ENCODE measurements at places on chromosomes 4 and X.

DNA sequence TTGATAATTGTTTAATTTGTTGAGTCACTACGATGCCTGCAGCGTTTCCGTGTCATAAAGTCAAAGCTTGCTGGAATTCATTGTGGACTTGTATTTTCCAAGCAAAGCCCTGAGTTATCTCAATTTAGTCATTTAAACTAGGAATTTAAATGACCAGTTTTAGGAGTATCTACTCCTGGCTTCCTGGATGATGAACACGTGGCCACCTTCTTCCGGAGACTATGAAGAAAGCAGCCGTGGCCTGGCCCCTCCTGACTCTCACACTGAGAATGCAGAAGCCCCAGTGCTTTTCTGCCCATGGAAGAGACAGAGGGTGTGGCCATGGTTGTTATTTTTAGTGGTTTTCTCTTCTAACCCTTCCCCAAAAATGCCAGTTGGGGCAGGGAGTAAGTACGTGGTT lies 250.7 kb upstream of the GATB start:
- DNase-seq, result no peak

- DNase-seq, result no peak
Measured at GRCh38 chr4:127188847-127189246, 443.9 kb upstream of the INTU start.

DNA sequence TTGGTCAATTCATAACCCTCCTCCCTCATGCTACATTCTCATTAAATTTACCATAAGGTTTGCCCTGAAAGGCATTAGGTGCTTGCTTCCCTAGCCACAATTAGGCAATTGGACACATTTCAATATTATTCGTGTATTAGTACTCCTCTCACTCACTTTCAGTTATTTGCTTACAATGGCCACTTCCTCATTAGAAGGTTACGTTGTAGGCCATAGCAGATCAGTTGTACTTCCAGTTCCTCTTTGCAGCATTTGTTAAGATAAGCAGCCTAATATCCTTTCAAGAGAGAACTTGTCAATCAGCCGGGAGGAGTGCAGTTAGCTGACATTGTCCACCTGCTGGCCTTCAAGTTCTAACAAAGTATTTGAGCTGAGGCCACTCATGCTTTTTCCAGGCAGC lies 1017.2 kb downstream of the PCDH7 start:
- DNase-seq, result no peak

GRCh38 chr4:40686081-40686913 lies 56.6 kb upstream of the RBM47 start:
- DNase-seq, result no peak

- no peak for DNase-seq
Measured at GRCh38 chr4:113998079-113998478, 18.6 kb upstream of the ARSJ start.

- DNase-seq, result no peak
Measured at GRCh38 chr4:125111323-125111722, 203.4 kb upstream of the FAT4 start.

GRCh38 chr4:14880805-14881204 lies 121.5 kb upstream of the CPEB2 start:
- DNase-seq, result no peak

DNA sequence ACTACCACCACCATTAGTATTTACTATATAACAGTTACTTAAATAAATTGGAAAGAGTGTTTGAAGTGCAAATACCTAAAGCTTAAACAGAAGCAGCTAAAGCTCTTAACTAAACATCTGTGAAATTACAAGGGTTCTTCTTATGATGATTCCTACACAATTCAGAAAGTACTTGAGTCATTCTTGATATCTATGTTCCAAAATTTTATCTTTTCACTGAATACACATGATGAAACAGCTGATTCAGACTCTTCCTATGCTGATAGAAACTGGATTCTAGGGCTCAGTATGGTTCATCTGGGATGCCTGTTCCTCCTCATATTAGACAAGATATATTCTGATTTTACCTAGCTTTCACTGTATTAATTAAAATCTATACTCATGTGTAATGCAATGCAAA lies 13.6 kb downstream of the EREG start:
- DNase-seq, result no peak
